NCI-H1417 (cell line): ENCODE measurements at places on chromosomes 6 and 20.
A peak's percentile ranks its signal among the peaks of the same experiment; 100 is the strongest.

DNA sequence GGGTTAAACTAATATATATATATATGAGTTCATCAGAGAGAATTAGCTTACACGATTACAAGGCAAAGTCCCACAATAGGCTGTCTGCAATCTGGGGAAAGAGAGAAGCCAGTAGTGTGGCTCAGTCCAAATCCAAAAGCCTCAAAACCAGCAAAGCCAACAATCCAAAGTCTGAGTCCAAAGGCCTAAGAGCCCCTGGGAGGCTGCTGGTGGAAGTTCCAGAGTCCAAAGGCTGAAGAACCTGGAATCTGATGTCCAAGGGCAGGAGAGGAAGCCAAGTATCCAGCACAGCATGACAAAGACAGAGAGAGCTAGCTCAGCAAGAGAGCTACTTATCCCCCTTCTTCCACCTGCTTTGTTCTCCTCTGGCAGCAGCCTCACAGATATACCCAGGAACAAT lies 274.7 kb upstream of the ID4 start:
- DNase-seq, result no peak

DNA sequence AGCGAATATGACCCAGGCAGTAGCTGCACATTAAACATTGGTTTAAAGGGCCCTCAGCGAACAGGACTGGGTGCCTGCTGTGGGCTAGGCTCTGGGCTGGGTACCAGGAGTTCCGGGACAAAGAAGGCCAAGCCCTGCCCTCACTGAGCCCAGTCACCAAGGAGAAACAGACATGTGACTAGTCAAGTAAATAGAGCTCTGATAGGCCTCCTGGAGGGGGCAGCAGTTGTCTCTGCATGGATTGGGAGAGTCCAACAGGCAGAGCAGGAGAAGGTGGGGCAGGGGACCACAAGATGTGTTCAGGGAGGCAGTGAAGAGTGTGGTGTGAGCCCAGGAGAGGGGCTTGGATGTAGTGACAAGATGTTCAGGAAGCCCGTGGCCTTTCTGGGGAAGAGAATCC lies 3.1 kb downstream of the HM13 start:
- DNase-seq, result peak; percentile 12

DNA sequence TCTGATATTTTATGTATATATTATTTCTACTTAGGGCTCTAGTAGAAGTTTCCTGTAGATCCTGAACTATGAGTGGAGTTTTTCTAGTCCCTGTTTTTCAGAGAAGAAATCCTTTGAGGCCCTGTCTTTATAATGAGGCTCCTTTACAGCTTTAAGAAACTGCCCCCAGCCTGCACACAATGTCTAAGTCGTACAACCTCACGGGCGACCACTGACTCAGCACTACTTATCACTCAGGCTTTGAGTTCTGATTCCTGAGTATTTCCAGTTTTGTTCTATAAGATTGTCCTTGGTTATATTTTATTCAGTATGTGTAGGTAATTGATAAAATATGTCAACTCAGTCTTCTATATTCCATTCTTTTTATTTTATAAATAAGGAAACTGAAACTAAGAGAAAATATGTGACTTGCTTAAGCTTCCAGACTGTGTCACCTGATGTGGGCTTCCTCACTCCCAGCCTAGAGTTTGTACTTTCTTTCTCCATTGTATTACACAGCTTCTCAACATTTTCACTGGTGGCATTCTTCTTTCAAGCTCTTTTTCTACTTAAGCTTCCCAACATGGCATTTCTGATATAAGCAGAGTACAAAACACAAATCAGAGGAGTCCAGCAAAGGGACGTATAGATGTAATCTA lies 167.0 kb downstream of the TBX18 start:
- DNase-seq, result no peak

GRCh38 chr6:8651998-8652397 lies 216.7 kb upstream of the SLC35B3 start:
- DNase-seq, result no peak

DNA sequence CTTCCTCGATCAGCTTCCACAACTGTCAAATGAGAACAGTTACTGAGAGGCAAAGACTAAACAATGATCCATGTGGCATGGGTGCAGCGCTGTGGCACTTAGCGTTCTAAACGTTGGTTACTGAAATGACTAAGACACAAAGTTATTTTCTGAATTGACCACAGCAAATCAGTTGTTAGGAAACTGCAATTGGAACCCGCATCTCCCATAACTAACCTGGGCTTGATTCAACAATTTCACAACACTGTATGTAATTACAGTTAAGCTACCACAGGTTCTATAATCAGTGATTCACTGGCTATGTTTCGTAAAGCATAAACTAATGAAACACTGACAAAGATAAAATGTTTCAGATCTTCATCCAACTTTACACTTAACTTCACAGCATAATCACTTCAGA lies 12.5 kb downstream of the WDR27 start:
- DNase-seq, result no peak

DNA sequence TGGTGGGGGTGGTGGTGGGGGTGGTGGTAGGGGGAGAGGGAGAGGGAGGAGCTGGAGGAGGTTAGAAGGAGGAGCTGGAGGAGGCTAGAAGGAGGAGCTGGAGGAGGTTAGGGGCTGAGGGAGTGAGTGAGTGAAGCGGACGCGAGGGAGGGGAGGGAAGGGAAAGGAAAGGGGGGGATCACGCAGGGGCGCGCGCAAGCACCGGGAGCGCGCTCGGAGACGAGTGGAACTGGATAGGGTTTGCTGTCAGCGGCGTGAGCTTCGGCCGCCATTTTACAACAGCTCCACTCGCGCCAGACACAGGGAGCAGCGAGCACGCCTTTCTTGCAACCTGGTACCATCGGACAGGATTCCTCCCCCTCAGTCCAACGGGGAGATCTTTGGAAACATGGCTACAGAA lies 90.5 kb upstream of the FERMT1 start:
- no peak for DNase-seq

DNA sequence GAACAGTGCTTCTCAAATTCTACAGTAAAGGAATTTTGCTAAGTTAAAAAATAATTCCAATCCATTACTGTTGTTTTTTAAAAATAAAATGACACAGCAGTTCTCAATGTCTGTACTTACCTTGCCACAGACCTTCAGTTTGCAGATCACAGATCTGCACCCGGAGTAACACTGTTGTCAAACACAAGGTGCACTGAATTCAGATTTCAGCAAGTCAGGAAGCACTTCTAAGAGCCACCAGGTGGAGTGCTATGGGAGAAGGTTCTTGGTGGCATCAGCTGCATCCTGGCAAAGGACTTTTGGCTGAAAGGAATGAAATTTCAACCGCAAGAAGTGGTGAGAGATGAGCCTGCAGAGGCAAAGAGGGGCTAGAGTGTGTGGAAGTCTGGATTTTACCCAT lies 17.4 kb downstream of the RSPH4A start:
- peak; percentile 3 for DNase-seq

DNA sequence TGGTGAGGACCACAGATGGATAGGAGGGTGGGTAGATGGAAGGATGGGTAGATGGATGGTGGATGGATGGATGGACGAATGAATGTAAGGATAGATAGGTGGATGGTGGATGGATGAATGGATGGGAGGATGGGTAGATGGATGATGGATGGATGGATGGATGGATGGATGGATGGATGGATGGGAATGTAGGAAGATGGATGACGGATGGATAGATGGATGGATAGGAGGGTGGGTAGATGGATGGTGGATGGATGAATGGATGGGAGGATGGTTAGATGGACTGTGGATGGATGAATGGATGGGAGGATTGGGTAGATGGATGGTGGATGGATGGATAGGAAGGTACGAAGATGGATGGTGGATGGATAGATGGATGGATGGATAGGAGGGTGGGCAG lies 51.1 kb downstream of the BPIFB1 start:
- no peak for DNase-seq

GRCh38 chr6:101108286-101108685 lies 227.2 kb upstream of the ASCC3 start:
- DNase-seq, result no peak

GRCh38 chr6:91462241-91462640 lies 875.4 kb upstream of the MAP3K7 start:
- peak; percentile 23 for DNase-seq

- DNase-seq, result no peak
These were observed 48.7 kb downstream of the KCTD20 start for GRCh38 chr6:36491378-36491965.

- no peak for DNase-seq
These were observed 151.8 kb downstream of the NRN1 start for GRCh38 chr6:5854899-5855298.

- no peak for DNase-seq
These were observed 10.7 kb downstream of the SLC9A8 start for GRCh38 chr20:49823152-49823847.

DNA sequence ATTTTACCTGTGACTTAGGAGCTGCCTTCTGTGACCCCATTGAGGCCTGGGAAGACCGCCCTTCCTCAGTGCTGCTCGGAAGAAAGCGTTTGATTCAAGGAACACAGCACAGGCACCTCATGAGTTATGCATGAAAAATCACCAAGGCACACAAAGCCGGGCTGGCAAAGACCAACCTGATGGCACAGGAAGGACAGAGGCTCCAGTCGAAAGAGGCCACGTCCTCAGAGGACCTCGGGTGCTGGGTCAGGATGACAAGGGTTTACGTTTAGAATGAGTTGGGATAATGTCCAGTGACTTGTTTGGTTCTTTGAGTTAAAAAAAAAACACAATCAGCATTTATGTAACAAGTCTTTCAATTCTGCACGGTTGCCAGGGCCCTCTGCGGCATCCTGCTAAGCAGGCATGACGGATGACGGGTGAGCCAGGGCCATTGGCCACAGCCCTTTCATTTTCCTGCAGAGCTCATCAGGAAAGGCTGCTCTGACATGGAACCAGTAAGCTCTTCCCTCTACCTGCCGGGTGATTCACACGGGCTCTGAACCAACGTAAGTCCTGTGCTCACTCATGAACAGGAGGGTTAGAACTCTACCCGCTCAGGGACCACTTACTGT lies 112.8 kb downstream of the DACT2 start:
- no peak for DNase-seq

DNA sequence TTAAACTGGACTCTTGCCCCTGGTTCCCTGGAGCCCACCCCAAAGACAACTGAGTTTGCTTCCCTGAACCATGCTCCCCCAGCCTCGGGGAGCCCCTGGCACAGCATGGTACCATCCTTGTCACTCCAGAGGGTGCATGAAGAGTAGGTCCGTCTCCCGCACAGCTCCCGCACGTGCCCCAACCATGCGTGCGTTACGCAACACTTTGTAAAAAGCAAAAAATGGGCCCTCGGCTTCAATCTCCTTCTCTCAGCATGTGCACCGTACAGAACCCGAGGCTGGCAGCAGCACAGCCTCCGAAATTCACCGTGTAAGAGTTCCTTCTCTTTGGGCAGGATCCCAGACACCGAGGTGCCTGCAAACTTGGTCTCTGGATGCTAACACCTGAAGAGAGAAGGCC lies 5.6 kb downstream of the PMEPA1 start:
- no peak for DNase-seq

- no peak for DNase-seq
These were observed 157.3 kb downstream of the SYCP2 start for GRCh38 chr20:59776059-59776603.

GRCh38 chr6:161482517-161482858 lies 208.6 kb upstream of the AGPAT4 start:
- no peak for DNase-seq

DNA sequence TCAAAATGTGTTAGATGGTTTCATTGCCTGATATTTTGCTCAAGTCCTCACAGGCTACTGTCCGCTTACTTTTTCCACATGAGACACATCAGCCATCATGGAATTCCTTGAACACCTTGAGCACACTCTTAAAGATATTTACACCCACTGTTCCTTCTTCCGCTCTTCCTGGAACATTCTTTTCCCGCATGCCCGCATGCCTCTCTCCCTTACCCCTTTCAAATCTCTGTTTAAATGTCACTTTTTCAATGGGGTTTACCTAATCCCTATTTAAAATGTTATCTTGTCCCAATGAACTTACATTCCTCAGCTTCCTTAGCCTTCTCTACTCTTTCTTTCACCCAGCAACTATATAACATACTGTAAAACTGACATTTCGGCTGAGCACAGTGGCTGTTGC lies 503.3 kb upstream of the PTCHD4 start:
- DNase-seq, result no peak

DNA sequence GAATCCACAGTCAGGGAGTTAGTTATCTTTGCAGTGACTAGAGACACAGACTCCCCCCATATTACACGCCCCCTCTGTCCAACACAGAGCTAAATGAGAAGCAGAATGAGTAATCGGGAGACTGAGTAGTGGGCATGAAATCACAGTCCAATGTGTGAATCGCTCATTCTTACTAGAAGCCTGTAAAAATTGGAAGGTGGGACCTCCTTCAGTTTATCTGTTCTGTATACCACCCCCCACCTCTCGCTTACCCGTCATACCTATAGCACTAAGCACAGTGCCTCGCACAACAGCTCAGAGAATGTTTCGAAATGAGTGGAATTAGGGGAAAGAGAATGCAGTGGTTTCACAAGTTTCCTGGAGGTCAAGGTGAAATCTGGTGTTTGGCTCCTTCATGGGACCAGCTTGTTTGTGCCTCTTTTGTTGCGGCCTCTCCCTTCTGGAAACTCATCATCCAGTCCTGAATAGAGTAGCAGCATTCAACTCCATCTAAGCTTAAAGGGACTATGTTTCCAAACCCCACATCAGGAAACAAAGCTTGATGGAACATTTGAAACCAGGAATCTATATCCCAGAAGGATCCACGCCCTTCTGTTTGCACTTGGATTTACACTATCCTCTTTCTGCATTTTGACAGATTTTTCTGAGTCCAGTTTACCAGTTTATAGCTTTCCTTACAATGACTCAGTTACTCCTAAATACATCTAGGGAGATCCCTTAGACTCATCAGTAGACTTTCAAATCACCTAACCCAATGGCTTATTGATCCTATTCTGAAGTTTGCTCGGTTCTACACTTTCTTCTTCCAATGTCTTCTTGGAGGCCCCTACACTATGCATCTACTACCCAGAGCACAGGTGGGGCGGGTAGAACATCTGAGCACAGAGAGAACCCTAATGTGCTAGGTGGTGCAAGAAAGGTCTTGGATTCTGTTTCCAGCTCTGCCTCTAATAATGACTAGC lies 59.2 kb upstream of the PIM1 start:
- no peak for DNase-seq

DNA sequence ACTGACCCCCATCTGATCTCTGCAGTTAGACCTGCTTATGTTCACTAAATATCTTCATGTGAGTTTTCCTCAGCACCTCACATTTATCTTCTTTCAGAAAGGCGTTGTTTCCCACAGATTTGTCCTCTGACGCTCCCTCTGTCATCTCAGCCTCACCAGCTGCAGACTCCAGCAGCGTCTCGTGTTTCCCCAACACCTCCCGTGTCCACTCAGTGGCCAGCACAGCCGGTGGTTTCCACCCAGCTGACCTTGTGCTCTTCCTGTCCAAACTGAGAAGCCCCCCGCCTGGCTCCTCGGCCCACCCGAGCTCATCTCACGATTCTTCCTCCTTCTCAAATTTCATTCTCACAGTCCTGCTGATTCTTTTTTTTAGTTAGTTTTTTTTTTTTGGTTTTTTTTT lies 12.5 kb downstream of the ERMARD start:
- no peak for DNase-seq
